Esophagus squamous epithelium (tissue), 5 donors: ENCODE measurements at places on chromosomes 16 and 17.

DNA sequence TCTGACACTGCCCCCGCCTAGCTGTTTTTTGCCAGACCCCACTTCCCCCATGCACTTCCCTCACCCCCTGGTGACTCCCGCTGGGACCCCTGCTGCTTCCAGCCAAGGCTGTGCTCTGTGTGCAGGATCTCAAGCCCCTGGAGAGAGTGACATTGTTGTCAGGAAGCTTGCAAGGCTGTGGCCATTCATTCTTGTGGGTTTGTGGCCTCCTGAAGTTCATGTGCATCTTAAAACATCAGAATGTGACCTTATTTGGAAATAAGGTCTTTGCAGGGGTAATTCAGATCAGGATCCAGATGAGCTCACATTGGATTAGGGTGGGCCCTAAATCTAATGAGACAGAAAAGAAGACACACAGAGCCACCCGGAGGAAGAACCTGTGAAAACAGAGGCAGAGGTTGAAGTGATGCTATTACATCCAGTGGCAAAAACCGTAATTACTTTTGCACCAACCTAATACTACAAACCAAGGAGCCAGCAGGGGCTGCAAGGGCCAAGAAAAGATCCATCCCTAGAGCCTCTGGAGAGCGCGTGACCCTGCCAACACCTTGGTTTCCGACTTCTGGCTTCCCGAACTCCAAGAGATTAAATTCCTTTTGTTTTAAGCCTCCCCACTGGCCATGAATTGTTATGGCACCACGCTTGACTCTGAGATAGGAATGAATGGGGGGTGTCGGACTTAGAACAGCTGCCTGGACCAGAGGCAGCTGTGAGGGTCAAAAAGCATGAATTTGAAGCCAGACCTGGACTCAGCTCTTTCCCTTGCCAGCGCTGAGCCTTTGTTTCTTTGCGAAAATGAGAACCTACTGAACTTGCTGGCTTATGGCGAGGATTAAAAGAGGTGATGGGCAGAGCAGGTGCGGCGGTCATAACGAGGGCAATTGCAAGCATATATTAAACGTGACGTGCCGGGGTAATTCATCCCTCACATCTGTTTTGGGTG lies 75.5 kb downstream of the BMERB1 start:
- no peak for DNase-seq

DNA sequence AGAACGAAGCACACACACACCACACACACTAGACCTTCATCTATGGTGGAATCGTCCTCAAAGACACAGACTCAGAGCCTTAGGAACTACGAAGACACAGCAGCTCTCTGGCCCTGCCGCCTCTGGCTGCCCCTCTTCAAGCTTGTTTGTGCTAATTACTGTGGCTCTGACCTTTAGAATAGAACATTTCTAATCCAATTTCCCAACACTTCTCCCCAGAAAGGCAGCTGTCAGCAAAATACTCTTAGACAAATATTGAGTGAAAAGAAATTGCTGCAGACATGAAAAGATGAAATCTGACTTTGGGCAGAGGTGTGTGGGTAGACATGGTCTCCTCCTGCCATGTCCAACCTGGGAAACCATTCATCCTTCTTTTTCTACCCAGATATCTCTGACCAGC lies 152.0 kb upstream of the DNAH9 start:
- no peak for DNase-seq

DNA sequence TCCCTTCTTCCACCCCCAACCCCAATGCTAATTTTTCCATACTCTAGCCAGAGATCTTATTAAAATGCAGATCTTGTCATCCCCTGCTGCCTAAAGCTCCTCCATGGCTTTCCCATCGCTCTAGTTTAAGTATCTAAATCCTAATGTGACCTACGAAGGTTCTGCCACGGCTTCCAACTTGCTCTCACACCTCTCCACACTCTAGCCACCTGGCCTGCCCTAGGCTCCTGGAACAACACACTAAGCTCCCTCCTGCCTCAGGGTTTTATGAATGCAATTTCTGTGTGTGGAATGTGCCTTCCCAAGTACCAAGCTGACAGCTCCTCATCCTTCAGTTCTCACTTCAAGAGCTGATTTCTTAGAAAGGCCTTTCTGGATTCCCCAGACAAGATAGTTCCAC lies 16.6 kb downstream of the NXPH3 start:
- no peak for DNase-seq

GRCh38 chr16:50644729-50645128 lies 36.4 kb downstream of the SNX20 start:
- no peak for DNase-seq

- DNase-seq: no peak
Observed at GRCh38 chr17:42406615-42407288, 16.3 kb downstream of the CAVIN1 start.

DNA sequence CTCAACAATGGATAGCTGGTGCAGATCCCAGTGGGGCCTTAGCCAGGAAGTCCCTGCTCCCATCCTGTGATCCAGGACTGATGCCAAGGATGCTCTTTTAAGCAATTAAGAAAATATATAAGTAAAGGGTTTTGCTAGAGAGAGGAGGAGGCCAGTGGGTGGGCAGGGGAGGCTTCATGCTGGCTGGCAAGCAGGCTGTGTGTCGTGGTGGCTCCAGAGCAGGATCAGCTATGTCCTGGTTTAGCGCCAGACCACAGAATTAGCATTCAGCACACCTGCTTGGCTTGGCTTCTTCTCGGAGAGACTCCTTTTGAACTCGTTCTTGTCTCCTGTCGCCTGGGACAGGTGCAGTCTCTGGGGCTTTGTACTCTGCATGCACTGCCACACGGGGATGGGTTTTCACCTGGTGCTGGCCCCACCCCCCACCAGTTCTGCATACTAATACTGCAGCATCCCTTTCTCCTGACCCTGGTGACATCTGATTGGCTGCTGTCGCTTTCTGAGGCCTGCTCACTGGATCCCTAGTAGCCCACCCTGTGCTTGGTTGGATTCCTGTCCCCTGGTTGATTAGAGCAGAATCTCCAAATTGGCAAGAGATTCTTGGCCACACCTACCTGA lies 66.1 kb downstream of the PLD6 start:
- DNase-seq: no peak

GRCh38 chr17:30243002-30243401 lies 7.5 kb upstream of the SLC6A4 start:
- no peak for DNase-seq

DNA sequence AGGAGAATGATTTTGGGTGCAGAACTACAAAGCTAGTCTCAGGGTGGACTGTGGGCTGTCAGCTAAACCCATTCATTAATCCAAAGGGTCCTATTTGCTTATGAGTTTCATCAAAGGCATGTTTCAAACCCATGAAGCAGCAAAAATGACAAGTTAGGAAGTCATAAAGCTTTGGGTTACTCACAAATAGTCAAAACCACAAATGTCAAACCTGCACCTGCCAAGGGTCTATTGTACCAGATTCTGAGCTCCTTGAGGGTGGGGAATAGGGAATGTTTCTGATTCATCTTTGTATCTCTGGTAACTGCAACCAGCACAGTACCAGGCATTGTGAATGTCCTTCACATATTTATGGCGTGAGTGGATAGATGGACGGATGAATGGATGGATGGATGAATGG lies 317.7 kb downstream of the MAF start:
- DNase-seq: no peak

DNA sequence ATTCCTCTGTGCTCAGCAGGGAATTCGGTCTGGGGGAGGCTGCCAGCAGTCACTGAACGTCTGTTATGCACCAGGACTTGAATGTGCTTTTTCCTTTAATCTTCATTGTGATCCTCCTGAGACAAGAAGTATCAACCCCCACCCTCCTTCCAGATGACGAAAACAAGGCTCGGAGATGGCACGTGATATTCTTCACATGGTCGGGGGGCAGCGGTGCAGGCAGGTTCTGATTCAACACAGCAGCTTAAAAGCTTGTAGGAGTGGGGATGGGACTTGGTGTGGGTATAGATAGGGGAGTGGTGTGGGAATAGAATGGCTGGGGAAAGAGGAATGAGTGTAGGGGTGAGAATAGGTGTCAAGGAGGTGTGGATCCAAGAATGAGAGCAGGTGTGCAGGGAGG lies 6.4 kb downstream of the NECAB2 start:
- DNase-seq: no peak

DNA sequence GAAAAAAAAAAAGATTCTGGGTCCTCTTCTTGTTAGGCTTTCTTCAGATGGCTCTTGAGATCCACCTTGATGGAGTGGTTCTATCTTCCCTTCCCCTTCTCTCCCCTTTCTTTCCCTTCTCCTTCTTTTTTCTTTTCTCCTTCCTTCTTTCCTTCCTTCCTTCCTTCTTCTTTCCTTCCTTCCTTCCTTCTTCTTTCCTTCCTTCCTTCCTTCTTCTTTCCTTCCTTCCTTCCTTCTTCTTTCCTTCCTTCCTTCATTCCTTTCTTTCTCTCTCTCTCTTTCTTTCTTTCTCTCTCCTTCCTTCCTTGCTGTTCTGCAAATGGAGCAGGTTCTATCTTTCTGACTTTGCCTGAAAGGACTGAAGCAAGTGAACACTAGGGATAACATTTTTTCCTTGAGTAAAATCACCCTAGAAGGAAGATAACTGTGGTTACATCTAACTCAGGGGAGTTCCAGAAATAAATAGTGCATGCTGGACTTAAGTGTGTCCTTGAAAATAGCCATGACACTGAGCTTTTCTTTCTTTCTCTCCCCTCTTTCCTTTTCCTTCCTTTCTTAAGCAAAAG lies 68.8 kb upstream of the SEC14L1 start:
- DNase-seq: no peak

GRCh38 chr17:36523113-36523512 lies 11.6 kb downstream of the MYO19 start:
- no peak for DNase-seq

DNA sequence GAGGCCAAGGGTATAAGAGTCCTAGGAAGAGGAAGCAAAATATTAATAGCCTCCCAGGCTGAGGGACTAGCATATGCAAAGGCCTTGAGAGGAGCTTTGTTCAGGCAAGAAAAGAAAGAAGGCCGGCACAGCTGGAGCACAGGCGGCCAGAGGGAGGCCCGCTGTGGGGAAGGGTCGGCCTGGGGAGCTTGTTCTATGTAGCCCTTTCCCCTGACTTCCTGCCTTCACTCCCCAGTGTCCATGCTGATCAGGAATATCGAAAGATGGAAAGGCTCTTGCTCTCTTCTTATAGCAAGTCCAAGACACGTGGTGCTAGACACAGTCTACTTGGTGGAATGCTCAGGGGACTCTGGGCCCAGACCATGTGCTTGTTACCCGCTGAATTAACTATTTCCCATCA lies 27.4 kb upstream of the HAS3 start:
- DNase-seq: no peak

GRCh38 chr17:50818921-50819657 lies 16.3 kb upstream of the WFIKKN2 start:
- no peak for DNase-seq

GRCh38 chr16:71628810-71629209 lies 2.8 kb downstream of the MARVELD3 start:
- DNase-seq: no peak

DNA sequence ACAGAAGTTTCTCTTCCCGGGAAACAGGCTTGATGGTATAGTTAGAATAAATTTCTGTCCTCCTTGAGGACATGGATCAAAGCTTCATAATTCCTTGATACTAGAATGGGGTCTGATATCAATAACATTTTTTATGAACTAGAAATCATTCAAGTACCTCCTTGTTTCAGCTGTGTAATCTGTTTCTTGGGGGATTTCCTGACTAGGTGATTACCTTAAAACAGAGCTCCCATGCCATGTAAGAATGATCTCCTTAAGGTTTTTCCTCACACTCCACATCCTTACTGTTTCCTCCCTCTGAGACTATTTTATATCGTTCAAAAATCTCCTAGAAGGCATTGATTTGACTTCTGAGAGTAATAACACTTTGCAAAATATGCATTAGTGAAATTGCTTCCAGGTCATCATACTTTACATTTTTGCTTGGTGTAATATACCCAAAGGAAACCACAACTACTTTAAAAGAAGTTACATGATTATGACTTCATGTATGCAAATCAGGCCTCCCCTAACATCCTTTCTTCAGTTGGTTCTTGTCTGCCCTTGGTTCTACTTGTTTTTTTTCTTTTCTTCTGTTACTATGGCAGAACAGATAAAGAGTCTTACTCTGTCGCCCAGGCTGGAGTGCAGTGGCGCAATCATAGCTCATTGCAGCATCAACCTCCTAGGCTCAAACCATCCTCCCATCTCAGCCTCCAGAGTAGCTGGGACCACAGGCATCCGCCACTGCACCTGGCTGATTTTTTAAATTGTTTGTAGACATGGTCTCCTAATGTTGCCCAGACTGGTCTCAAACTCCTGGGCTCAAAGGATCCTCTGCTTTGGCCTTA lies 388.8 kb downstream of the ZFHX3 start:
- DNase-seq: no peak

GRCh38 chr16:13093661-13094060 lies 192.3 kb downstream of the SHISA9 start:
- DNase-seq: no peak

DNA sequence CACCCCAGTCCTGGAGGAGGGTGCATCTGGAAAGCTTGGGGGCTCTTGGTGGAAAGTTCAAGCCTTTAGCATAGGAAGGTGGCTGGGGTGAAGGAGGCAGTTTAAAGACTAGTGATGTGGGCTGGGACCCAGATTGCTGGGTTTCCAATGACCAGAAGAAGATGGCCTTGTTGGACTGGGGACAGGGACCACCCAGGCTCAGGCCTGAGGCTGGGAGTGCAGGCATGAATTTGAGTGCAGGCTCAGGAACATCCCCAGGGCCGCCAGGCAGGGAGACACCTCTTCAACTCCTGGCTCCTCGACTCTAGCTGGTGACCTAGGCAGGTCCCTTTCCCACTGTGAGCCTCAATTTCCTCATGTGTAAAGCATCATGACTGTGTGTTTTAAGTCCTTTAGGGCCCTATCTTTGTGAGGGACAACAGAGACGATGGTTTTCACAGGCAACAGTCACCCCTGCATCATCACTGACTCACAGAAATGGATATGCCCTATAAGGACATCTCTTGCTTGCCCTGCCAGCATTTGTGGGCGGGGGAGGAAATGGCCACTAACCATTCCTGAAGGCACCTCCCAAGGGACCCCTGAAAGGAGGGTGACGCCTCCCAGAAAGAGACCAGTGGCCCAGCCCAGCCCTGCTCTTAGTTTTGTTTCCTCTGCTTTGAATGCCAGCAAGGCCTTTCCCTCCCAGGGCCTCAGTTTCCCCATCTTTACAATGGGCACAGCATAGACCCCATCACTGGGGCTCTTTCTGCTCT lies 11.1 kb downstream of the NLRC5 start:
- DNase-seq: no peak

GRCh38 chr16:87496447-87496801 lies 3.6 kb upstream of the ZCCHC14 start:
- no peak for DNase-seq

DNA sequence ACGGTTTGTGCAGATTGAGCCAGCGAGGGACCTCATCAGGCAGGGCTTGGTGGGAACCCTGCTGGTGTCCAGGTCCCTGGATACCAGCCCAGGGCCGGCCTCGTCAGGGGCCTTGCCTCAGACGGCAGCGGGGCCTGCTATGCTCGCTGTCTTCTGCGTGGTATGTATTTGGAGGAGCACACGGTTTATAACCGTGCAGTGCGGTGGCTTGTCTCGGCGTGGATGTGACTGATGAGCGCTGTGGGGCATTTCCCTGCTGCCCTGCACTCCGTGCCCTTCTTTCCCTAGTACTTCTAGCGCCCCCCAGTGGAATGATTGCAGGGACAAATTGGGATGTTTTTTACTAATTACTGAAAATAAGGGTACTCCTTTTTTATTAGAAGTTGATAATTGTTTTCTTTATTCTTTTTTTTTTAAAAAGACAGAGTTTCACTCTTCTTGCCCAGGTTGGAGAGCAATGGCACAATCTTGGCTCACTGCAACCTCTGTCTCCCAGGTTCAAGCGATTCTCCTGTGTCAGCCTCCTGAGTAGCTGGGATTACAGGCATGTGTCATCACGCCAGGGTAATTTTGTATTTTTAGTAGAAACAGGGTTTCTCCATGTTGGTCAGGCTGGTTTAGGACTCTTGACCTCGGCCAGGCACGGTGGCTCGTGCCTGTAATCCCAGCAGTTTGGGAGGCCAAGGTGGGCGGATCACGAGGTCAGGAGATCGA lies 15.3 kb downstream of the TBCD start:
- DNase-seq: no peak
